Head of caudate nucleus (tissue), 42 donors: ENCODE measurements at places on chromosomes 7 and 10.

DNA sequence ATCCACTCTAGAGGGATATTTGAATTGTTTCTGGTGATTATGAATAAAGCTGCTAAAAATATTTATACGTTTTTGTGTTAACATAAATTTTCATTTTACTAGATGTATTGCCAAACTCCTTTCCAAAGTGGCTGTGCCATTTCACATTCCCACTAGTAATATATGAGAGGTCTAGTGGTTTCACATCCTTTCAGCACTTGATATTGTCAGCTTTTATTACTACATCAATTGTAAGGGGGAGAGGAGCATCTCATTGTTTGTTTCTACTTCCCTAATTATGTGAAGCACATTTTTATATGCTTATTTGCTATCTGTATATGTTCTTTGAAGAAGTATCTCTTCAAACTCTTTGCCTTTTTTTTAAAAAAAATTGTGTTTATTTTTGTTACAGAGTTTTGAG, 184.5 kb downstream of the ADK start:
- no peak for DNase-seq

GRCh38 chr7:73613954-73614735, 10.2 kb downstream of the MLXIPL start:
- DNase-seq: no peak

DNA sequence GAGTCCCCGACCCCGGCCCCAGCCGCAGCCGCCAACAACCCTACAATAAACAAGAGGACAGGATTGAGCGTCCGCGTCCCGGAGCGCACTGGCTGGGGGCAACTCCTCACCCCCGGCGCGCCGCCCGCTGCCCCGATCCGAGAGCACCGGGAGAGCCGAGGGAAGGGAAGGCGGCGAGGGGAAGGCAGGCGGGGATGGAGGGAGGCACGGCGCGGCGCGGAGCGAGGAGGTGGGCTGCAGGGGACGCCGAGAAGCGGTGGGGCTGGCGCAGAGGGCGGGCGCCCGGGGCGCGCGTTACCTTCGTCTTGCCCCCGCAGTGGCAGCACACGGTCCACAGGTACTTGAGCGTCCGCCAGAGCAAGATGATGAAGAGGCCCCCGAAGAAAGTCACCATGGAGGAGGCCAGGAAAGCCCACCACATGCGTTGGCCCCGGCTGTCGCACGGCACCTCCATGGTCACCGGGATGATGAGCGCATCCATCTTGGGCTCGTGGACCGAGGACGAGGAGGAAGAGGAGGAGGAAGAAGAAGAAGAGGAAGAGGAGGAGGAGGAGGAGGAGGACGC, 559 bp downstream of the KCNMA1 start:
- DNase-seq: no peak

- no peak for DNase-seq
These were observed 1.3 kb upstream of the HOXA5 start for GRCh38 chr7:27144781-27145164.

DNA sequence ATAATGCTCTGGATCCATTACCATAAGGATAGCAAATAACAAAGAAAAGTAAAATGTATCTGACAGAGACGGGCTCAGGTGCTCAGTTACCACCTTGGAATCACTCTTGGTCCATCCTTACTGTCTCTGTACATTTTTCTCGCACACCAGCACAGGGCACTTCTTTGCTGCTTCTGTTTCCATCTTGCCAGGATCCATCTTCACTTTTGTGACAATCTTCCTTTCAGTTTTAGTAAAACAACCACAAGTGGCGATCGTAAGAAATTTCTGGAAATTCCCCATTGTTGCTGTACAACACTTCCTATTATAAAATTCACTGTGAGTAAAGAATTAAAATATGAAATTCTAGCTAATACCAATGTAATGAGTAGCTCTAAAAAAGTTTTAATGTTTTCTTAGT, 695.5 kb downstream of the GRM8 start:
- DNase-seq: no peak

DNA sequence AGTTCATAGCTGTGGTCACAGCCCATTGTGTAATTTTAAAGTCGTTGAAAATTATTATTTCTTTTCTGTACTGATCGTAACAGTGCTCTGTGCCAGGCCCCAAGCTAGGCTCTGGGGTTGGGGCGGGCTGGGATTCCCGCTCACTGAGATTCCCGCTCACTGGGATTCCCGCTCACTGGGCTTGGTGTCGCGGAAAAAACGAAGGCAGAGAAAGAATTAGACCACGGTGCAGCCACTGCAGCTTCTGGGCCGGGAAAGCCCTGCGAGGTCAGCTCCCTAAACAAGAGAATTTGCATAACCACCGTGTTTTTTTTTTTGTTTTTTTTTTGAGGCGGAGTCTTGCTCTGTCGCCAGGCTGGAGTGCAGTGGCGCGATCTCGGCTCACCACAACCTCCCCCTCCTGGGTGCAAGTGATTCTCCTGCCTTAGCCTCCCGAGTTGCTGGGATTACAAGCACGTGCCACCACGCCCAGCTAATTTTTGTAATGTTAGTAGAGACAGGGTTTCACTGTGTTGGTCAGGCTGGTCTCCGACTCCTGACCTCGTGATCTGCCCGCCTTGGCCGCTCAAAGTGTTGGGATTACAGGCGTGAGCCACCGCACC, 31.2 kb downstream of the FOXK1 start:
- DNase-seq: no peak

- peak; percentile 70 for DNase-seq
These were observed 12.4 kb downstream of the CALY start for GRCh38 chr10:133324198-133324792.

- DNase-seq: peak; percentile 67
These were observed 538 bp downstream of the TRIM8 start for GRCh38 chr10:102644646-102645387.

GRCh38 chr7:85719981-85720953, 533.4 kb upstream of the SEMA3D start:
- DNase-seq: no peak

GRCh38 chr7:149729586-149729982, 43.8 kb downstream of the ZNF467 start:
- DNase-seq: no peak

DNA sequence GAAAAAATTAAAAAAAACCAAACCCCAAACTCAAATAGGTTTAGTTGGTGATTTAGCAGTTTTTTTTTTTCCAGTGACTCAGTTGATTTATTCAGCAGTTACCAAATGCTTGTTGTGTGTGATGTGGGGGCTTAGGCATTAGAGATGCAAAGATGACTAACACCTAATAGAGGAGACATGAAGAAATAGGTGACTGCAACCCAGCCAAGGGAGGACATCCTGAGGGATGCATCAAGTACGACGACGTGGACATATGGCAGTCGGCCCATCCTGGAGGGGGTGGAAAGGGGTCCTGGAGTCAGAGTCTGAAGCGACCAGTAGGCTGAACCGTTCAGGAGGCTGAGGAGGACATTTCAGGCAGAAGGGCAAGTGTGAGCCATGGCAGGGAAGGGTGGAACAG, 35.5 kb downstream of the LRMDA start:
- no peak for DNase-seq

DNA sequence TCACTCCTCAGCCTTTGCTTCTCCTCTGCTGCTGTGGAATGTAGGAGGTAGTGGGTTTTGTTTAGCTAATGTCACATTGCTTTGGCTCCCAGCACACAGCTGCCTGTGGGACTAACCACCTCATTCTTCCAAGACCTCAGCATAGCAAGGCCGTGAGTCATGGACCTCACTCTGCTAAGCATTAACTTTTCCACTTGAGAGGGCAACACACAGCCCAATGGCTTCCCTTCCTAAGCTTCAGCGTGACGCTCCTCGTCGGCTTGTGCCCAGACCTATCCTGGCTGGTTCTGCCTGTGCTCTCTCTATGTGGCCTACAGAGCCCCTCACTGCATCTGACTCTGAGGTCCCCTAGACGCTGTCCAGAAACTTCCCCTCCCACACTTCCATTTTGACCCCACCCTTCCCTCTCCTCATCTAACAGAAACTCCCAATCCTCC, 23.3 kb downstream of the MYOF start:
- no peak for DNase-seq

GRCh38 chr10:30675791-30676718, 46.5 kb upstream of the LYZL2 start:
- no peak for DNase-seq

DNA sequence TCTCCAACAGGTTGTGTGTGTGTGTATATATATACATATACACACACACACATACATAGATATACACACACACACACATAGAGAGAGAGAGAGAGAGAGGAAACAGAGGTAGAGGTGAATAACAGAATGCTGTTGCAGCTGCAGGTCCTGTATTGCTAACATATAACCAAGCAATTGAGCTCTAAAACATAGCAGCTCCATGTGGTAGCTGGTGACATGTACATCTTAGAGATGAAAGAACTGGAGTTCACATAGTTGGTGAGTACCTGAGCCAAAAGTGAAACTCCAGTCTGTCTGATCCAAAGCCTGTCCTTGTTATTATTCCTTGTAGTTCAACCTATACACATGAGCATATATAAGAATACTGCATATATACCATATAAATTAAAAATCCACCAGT, 152.9 kb upstream of the CSTF2T start:
- no peak for DNase-seq

- no peak for DNase-seq
These were observed 1.1 kb upstream of the TECTB start for GRCh38 chr10:112282086-112282485.
